ENCODE measurements at places on chromosomes 7 and 10. TPM values are rescaled to one million over a fixed set of nuclear protein-coding genes. Genes with fewer than 3 reads are reported as not detected.

DNA sequence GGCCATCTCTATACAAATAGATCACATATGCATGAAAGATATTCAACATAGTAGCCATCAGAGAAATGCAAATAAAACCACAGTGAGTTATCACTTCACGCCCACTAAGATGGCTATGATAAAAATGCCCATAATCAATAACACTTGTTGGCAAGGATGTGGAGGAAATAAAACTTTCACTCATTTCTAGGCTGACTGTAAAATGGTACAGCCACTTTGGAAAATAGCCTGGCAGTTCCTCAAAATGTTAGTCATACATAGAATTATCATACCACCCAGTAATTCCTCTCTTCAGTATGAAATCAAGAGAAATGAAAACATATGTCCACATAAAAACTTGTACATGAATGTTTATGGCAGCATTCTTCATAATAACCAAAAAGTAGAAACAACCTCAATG is 324.9 kb downstream of the LRRTM3 start:
- DNase-seq: no peak

DNA sequence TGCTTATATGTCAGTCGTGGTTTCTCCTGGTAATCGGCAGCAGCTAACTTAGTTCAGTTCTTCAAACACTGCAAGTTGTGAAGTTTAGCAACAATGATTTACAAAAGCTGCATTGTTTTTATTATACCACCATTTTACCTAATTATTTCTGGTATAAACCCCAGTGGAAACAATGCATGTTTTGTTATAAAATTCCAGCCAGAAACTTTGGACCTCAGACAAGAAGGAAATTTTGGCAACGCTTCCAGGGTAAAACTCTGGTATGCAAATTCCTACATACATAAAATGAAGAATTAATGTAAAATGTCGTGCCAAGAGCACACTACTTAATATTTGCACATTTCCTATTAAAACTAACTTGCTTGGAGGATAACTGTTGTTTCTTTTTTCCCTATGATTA is 277.4 kb upstream of the LYZL1 start:
- DNase-seq: no peak

DNA sequence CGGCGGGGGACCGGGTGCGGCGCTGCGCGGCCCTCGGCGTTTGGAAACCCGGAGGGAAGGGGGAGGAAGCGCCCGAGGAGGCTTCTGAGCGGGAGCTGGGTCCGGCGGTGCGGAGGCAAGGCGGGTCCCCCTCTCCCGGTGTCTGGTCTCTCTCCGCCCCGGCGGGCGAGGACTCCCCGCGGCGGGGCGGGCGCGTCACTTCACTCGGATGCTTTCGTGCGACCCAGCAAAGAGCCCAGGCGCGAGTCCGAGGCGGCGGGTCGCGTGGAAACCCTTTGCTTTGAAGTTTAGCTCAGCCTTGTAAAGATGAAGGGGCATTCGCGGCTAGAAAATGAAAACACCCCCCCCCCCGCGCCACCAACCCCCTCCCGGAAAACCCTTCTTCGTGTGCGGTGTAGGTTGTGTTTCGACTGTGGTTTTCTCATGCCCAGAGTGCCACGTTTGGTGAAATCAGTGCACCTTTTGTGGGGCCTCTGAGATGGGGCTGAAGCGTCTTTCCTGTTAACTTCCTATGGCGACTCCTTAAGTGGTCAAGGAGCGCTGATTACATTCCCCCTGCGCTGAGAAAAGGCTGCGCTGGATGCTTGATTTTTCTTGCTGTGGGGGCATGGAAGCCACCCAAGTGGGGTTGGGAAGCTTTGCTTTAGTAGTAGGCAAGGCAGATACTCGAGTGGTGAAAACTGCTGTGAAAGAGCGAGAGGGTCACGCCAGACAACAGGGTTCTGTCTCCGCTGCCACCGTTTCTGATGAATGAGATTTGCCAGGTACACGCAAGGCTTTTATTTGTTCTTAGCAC is 876 bp downstream of the GNAI1 start:
- no peak for DNase-seq

DNA sequence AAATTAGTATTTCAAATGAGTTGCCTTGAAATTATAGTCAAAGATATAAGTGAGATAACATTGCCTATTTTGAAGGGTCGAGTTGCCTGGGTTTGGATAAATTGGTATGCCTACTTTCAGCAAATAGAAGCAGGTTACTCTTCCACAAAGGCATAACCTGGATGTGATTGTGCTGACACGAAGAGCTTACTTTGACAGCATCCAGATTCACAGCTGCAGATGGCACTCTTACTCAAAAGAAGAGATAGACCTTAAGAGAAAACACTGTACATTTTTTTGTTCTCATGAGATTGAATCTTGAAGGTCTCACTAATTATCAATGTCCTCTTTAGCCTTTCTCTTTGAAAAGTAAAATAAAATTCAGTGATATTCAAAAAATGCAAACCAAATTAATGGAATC is 1338.7 kb downstream of the REEP3 start:
- DNase-seq: no peak

Gene CAMK2B
- 17.7 TPM for polyA plus RNA-seq

Measured in hindlimb muscle (tissue), 1 donor.